Fibroblast of lung (primary cell): ENCODE measurements at places on chromosomes 6 and 20. TPM values are rescaled to one million over a fixed set of nuclear protein-coding genes. Genes with fewer than 3 reads are reported as not detected.

C20orf141 gene
- total RNA-seq: not detected in 2 replicates

TP53TG5 gene
- total RNA-seq: under 0.01 TPM in 1 of 2 replicates, not detected in the other

RAD21L1 gene
- total RNA-seq: 0.50 TPM in 1 of 2 replicates, not detected in the other

VSTM2L gene
- 1.5 and 1.7 TPM in 2 replicates for total RNA-seq

COQ3 gene
- 4.6 and 5.3 TPM in 2 replicates for total RNA-seq

SOBP gene
- 5.6 and 6.3 TPM in 2 replicates for total RNA-seq

MYT1 gene
- not detected in 2 replicates for total RNA-seq

RNF182 gene
- total RNA-seq: 2.5 and 2.6 TPM in 2 replicates

VWA7 gene
- total RNA-seq: under 0.01 and 0.66 TPM in 2 replicates

GPX5 gene
- total RNA-seq: not detected in 2 replicates

TFAP2D gene
- not detected in 2 replicates for total RNA-seq

- no peak overlapping the region for H3K27ac ChIP-seq
- H3K27me3 ChIP-seq: no peaks in the 10 kb centered on the region
- no peaks in the 10 kb centered on the region for H3K4me1 ChIP-seq
- no peaks in the 10 kb centered on the region for H3K36me3 ChIP-seq
- H3K4me3 ChIP-seq: peak overlapping the region; percentile 26
- DNase-seq: peak; percentile 20
These were observed 466.3 kb upstream of the PLCB4 start for GRCh38 chr20:8602389-8603116.

DNA sequence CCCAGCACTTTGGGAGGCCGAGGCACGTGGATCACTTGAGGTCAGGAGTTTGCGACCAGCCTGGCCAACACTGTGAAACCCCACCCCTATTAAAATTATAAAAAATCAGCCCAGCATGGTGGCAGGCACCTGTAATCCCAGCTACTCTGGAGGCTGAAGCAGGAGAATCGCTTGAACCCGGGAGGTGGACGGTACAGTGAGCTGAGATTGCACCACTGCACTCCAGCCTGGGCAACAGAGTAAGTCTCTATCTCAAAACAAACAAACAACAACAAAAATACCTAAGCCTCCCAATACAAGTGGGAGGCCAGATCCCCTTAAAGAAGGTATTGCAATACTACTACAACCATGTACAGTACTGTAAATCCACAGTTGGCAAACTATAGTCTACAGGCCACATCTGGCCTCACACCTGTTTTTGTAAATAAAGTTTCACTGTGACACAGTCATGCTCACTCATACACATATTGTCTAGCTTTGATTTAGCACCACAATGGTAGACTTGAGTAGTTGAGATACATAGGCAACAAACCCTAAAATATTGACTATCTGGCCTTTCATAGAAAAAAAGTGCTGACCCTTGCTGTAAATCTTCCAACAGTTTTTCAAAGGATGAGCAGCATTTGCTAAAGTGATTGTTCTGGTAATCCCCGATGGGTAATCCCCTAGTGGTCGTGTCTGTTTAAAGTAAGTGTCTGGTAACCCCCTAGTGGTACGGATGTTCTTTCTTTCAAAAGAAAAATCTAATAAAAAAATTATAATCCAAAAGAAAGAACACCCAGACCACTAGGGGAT is 202.0 kb downstream of the RNGTT start:
- H3K27me3 ChIP-seq: no peaks in the 10 kb centered on the region
- no peak for DNase-seq
- H3K27ac ChIP-seq: no peak overlapping the region
- no peaks in the 10 kb centered on the region for H3K36me3 ChIP-seq
- H3K4me1 ChIP-seq: no peaks in the 10 kb centered on the region

- no peak overlapping the region for H3K27ac ChIP-seq
- H3K4me3 ChIP-seq: no peak overlapping the region
- no peaks in the 10 kb centered on the region for H3K36me3 ChIP-seq
- H3K4me1 ChIP-seq: peaks cover 9% of the 10 kb centered on the region
These were observed 24.7 kb downstream of the CNKSR3 start for GRCh38 chr6:154485815-154486214.

GRCh38 chr20:13809373-13809772 is 24.5 kb downstream of the NDUFAF5 start:
- H3K36me3 ChIP-seq: peaks cover 7% of the 10 kb centered on the region
- H3K4me3 ChIP-seq: no peak overlapping the region
- no peaks in the 10 kb centered on the region for H3K4me1 ChIP-seq
- no peak for DNase-seq

- no peak for DNase-seq
- H3K27me3 ChIP-seq: no peaks in the 10 kb centered on the region
- H3K4me3 ChIP-seq: no peak overlapping the region
- no peak overlapping the region for H3K27ac ChIP-seq
These were observed 297.9 kb upstream of the SUPT3H start for GRCh38 chr6:45675634-45676033.

GRCh38 chr20:57672164-57672563 is 37.7 kb downstream of the PMEPA1 start:
- H3K27ac ChIP-seq: no peak overlapping the region
- H3K4me1 ChIP-seq: no peaks in the 10 kb centered on the region
- H3K27me3 ChIP-seq: no peaks in the 10 kb centered on the region

DNA sequence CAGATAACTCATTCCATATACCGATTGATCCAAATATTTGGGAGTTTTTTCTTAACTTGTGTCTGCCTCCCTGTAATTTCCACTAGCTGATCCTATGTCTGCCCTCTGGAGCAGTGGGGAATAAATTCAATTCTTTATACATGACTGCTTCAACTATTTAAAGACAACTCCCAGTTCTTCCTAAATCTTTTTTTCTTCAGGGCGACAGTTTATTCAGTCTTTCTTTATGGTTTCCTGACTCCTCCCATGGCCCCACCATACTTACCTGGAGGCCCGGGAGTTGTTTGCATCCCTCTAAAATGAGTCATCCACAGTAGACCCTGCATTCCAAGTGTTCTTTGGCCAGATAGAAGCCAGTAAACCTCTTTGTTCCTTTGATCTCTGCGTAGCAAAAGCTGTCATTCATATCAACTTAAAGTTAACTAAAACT is 73.6 kb downstream of the LCA5 start:
- no peak overlapping the region for H3K27ac ChIP-seq
- H3K36me3 ChIP-seq: no peaks in the 10 kb centered on the region
- DNase-seq: peak; percentile 18
- no peaks in the 10 kb centered on the region for H3K27me3 ChIP-seq
- H3K4me1 ChIP-seq: no peaks in the 10 kb centered on the region

GRCh38 chr6:69622924-69623323 is 173.9 kb downstream of the LMBRD1 start:
- no peaks in the 10 kb centered on the region for H3K27me3 ChIP-seq
- no peak for DNase-seq
- H3K36me3 ChIP-seq: no peaks in the 10 kb centered on the region
- H3K4me3 ChIP-seq: no peak overlapping the region

- H3K27ac ChIP-seq: no peak overlapping the region
- no peak overlapping the region for H3K4me3 ChIP-seq
- H3K36me3 ChIP-seq: no peaks in the 10 kb centered on the region
- H3K27me3 ChIP-seq: no peaks in the 10 kb centered on the region
- H3K4me1 ChIP-seq: no peaks in the 10 kb centered on the region
- DNase-seq: no peak
These were observed 18.6 kb downstream of the ADGRF1 start for GRCh38 chr6:47023573-47023972.

DNA sequence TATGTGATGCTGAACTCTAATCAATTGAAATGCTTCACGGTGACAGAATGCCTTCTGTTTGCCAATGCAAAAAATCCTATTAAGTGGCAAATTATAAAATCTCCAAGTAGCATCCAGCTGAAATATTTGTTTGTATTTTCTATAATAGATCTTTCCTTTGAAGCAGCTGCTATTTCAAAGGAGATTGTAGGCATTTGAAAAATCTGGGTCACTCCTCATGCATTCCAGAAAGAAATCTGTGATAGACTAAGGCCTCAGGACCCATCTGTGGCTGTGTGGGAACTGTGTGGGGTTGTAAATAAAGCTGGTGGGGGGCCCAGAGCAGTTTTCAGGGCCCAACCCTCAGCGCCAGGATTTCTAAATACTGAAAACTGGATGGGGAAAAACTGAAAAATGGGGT is 216.9 kb upstream of the ARG1 start:
- H3K27me3 ChIP-seq: peaks cover 2% of the 10 kb centered on the region
- H3K27ac ChIP-seq: no peak overlapping the region
- no peaks in the 10 kb centered on the region for H3K4me1 ChIP-seq
- DNase-seq: no peak

GRCh38 chr6:103175056-103175455 is 1684.7 kb downstream of the HACE1 start:
- no peak overlapping the region for H3K4me3 ChIP-seq
- no peaks in the 10 kb centered on the region for H3K4me1 ChIP-seq
- no peaks in the 10 kb centered on the region for H3K27me3 ChIP-seq
- no peak overlapping the region for H3K27ac ChIP-seq
- no peaks in the 10 kb centered on the region for H3K36me3 ChIP-seq

GRCh38 chr6:102662851-102663250 is 1269.3 kb downstream of the GRIK2 start:
- DNase-seq: peak; percentile 3
- no peak overlapping the region for H3K4me3 ChIP-seq
- H3K36me3 ChIP-seq: no peaks in the 10 kb centered on the region
- no peak overlapping the region for H3K27ac ChIP-seq
- no peaks in the 10 kb centered on the region for H3K4me1 ChIP-seq

DNA sequence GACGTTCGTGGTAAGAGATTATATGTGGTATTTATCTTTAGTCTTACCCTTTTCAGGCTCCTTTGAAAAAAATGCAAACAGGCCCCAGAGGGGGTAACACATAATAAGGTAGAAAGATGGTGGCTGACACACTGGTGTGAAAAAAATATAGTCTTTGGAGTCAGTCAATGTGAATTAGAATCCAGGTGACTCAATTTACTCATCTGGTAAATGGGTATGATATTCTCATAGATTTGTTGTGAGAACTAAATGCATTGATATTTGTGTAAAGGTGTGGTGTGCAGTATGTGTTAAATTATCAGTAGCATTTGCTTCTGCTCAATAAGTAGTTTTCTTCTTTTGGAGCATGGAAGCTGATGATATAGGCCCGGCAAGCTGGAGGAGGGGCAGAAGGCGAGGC is 25.7 kb downstream of the CD83 start:
- H3K4me1 ChIP-seq: no peaks in the 10 kb centered on the region
- H3K27ac ChIP-seq: no peak overlapping the region
- no peaks in the 10 kb centered on the region for H3K27me3 ChIP-seq
- DNase-seq: no peak
- H3K4me3 ChIP-seq: no peak overlapping the region

- no peak overlapping the region for H3K4me3 ChIP-seq
- H3K27ac ChIP-seq: no peak overlapping the region
- H3K36me3 ChIP-seq: no peaks in the 10 kb centered on the region
- H3K4me1 ChIP-seq: no peaks in the 10 kb centered on the region
- no peak for DNase-seq
These were observed 910.7 kb downstream of the TFAP2A start for GRCh38 chr6:9504191-9504590.

DNA sequence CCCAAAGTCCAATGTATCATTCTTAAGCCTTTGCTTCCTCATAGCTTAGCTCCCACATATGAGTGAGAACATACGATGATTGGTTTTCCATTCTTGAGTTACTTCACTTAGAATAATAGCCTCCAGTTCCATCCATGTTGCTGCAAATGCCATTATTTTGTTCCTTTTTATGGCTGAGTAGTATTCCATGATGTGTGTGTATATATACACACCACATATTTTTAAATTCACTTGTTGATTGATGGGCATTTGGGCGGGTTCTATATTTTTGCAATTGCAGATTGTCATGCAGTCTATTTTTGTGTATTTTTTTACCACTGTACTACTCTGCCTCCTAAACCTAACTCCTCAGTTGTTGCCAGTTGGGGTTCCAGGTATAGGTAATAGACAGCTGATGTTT is 74.7 kb downstream of the CD2AP start:
- no peak overlapping the region for H3K4me3 ChIP-seq
- no peak for DNase-seq
- no peaks in the 10 kb centered on the region for H3K36me3 ChIP-seq
- H3K27me3 ChIP-seq: no peaks in the 10 kb centered on the region
- no peak overlapping the region for H3K27ac ChIP-seq

- no peak for DNase-seq
- H3K4me3 ChIP-seq: no peak overlapping the region
- no peaks in the 10 kb centered on the region for H3K36me3 ChIP-seq
- H3K27ac ChIP-seq: no peak overlapping the region
- H3K27me3 ChIP-seq: no peaks in the 10 kb centered on the region
- H3K4me1 ChIP-seq: no peaks in the 10 kb centered on the region
These were observed 598.1 kb downstream of the PHF3 start for GRCh38 chr6:64233746-64234145.

DNA sequence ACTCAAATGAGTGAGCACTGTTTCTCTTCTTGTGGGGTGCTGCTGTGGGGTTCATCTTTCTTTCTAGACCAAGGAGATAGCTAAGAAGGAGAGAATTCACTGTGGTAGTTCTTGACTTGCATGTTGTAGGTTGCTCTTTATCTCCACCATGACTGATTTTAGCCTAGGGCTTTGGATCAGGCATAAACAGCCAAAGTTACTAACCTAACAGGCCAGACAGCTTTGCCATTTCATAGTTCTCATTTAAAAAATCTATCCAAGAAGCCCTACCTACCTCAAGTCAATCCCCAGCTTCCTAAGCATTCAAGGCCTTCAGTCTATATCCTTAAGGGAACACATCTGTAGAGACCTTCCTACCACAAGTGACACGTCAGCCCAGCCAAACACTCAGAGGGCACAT is 107.9 kb upstream of the CARMIL1 start:
- no peaks in the 10 kb centered on the region for H3K27me3 ChIP-seq
- no peaks in the 10 kb centered on the region for H3K36me3 ChIP-seq
- no peak overlapping the region for H3K4me3 ChIP-seq
- DNase-seq: no peak
- H3K27ac ChIP-seq: no peak overlapping the region

DNA sequence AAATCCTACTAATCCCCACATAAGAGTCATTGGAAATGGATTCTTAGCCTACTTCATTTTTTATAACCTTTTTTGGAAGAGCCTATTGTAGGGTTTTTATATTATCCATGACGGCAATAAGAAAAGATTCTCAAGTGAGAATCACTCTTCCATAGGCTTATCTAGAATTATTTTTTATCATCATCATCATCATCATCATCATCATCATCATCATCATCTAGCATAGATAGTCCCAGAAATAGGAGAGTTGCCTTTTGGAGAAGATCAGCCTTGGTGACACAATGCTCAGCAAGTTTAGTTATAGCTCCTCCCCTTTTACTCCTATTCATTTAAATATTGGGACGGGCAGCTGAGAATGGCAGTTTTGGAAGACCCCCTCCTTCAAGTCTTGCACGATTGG is 359.1 kb upstream of the SLC35B3 start:
- H3K4me3 ChIP-seq: no peak overlapping the region
- H3K27me3 ChIP-seq: no peaks in the 10 kb centered on the region
- no peak overlapping the region for H3K27ac ChIP-seq

DNA sequence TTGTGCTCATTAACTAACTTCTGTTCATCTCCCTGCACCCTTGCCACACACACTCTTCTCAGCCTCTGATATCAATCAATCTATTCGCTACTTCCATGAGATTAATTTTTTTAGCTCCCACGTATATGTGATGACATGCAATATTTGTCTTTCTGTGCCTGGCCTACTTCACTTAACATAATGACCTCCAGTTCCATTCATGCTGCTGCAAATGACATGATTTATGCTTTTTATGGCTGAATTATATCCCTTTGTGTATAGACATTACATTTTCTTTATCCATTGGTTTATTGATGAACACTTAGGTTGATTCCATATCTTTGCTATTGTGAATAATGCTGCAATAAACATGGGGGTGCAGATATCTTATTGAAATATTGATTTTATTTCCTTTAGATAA is 50.8 kb upstream of the SPTLC3 start:
- H3K4me3 ChIP-seq: no peak overlapping the region
- DNase-seq: no peak
- H3K27ac ChIP-seq: no peak overlapping the region
- no peaks in the 10 kb centered on the region for H3K27me3 ChIP-seq
